Astrocyte of the hippocampus (primary cell): ENCODE measurements at places on chromosomes 16 and 17.

DNA sequence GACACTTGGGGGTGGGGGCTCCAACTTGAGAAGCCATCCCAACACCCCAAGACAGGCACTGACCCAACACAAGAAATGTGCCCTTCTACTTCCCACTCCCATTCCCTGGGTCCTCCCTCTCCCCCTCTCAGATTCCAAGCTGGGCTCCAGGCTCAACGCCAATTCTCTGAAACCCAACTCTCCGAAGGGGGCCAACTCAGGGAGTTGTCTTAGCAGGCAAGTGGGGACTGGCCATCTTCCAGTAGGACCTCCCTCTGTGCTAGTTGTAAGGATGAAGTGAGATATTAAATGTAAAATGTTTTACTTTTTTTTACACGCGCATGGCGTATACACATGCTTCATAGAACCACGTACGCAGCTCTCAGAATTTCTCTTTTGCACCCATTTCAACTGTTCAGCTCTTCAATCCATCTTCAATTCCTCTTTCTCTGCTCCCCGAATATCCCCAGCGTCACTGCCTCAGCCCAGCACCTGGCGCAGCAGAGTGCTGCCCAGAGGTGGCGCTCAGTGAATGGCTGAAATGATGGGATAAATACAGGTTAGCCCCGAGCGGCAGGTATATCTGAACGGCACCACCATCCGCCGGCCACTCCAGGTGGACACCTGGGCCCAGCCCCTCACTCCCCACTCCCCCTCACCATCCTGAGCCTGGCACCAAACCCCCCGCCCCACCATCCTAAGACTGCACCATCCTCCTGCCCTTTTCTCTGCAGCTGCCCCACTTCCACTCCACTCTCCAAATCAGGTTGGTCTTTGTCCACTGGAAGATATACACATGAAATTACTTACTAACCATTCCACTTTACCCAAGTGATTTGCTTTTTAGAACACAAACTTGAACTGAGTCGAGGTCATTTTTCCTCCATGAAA is 43.9 kb upstream of the TNRC6C start:
- DNase-seq = peak; percentile 42

DNA sequence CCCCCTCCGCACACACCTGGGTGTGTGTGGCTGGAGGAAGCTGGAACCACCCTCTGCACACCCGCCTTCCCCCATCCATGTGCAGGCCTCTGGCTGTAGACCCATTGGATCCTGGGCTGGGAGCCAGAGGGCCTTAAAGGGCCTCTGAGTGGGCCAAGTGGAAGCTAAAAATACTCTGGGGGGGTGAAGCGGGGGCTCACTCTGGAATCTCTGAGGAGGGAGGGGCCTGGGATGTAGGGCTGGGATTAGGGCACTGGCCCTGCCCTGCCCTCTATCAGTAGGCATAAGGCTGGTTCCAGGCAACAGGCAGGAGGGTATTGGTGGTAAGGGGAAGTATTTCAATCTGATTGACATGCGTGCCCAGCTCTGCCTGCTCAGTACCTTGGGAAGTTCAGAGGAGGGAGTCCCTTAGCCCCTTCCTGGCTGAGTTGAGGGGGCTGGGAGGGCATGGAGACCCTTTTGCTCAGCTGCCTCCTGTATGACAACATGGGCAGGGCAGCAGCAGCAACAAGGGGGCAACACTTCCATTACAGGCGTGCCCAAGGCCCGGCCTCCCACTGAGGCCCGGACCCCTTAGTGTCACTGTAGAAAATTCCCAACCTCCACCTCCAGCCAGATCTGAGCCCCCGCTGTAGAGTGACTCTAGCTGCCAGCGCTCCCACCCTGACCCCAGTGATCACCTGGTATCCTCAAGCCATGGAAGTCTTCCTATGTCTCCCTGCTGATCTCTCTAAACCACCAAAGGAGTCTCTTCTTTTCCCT is 5.2 kb downstream of the ITGA3 start:
- DNase-seq = peak; percentile 83

DNA sequence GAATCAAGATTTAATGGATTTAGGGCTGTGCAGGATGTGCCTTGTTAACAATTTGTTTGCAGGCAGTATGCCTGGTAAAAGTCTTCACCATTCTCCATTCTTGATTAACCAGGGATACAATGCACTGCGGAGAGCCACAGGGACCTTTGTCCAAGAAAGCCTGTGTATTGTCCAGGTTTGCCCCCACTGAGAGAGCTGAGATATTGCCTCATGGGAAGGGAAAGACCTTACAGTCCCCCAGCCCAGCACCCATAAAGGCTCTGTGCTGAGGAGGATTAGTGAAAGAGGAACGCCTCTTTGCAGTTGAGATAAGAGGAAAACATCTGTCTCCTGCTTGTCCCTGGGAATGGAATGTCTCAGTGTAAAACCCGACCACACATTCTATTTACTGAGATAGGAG is 2169.6 kb downstream of the TP53TG3F start:
- no peak for DNase-seq

- DNase-seq = no peak
Observed at GRCh38 chr16:79747688-79748087, 147.2 kb upstream of the MAF start.

DNA sequence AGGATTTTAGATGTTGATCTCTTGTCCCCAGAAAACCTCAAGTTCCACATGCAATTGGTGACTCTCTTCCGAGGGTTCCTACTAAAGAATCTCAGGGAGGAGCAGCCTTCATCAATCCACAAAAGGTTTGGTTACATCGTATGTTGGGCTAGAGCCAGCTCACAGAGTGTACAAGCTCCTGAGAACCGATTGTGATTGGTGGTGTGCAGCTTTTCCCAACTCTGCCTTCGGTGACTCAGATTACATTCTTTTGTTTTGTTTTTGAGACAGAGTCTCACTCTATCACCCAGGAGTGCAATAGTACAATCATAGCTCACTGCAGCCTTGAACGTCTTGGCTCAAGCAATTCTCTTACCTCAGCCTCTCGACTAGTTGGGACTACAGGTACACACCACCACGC is 172.4 kb downstream of the PMP22 start:
- DNase-seq = peak; percentile 17

DNA sequence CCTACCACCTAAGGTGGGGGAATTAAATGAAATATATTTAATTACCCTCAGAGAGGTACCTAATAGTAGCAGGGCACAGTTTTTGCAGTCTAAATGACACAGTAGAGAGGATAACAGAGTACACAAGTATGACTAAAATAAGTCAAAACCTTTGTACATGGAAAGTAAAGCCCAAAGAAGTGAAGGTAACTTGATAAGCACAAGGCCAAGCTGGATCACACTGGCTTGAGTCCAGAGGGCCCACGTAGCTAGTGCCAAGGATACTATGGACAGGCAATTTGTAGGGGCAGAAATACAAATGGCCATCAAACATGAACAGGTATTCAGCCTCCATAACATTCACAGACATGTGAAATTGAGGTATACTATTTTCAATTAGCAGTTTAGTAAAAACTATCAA is 7.6 kb downstream of the MYO18A start:
- no peak for DNase-seq

DNA sequence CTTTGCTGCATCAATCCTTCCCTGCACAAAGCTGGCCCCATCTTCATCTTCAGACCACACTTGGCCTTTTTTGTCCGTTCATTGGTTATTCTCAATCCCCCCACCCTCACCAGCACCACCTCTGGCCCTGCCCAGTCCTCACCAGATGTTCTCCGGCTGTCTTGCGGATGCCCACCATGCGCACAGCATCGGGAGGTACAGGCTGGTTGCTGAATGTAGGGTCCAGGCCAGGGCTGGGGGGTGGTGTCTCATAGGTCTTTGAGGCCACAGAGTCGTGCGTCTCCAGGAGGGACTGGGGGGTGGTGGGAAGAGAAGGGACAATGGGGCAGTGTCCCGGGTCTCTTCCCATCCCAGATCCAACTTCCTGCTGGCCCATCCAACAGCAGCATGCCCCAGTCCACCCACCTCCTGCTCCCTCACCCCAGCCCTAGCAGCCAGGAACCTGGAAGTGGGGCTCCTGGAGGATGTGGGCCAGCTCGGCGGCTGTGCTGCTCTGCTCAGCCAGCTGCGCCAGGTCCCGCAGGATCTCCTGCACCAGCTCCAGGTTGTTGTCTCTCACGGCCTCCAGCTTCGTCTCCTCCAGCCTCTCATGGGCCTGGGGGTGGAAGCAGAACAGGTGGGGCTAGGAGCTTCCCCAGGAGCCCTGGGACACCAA is 24.4 kb downstream of the MPP2 start:
- DNase-seq = no peak

- DNase-seq = no peak
Observed at GRCh38 chr17:55124730-55125360, 139.9 kb upstream of the HLF start.

- no peak for DNase-seq
Observed at GRCh38 chr17:74528491-74529199, 2.6 kb downstream of the CD300LB start.

- DNase-seq = no peak
Observed at GRCh38 chr17:57587193-57587969, 157.7 kb downstream of the CCDC182 start.

DNA sequence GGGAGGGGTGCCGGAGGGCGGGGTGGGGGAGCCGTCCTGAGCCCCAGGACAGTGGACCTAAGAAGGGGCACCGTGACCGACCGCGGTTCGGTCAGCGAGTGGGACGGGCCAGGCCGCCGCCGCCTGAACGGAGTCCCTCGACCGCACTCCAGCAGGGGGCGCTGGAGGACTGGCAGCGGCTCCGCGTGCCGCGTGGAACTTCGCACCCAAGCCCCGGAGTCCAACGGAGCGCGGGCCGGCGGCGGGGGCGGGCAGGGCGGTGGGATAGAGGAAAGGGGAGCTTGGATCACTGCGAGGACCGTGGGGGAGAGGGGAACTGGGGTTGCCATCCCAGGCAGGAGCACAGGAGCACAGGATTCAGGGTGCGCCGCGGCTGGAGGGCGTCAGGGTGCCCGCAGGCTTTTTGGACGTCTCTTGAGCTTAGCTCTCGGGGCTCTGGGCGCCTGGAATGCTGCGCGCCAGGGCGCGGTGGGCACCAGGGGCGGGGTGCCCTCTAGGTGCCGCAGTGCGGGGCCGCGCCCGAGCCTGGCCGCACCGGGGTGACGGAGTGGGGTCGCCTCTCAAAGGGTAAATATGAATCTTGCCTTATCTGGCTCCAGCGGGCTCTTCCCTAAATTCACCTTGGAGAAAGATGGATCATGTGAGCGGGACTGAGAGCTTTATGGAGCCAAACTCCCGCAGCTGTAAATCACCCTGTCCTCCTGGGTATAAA is 379 bp upstream of the OTOP2 start:
- peak; percentile 59 for DNase-seq

DNA sequence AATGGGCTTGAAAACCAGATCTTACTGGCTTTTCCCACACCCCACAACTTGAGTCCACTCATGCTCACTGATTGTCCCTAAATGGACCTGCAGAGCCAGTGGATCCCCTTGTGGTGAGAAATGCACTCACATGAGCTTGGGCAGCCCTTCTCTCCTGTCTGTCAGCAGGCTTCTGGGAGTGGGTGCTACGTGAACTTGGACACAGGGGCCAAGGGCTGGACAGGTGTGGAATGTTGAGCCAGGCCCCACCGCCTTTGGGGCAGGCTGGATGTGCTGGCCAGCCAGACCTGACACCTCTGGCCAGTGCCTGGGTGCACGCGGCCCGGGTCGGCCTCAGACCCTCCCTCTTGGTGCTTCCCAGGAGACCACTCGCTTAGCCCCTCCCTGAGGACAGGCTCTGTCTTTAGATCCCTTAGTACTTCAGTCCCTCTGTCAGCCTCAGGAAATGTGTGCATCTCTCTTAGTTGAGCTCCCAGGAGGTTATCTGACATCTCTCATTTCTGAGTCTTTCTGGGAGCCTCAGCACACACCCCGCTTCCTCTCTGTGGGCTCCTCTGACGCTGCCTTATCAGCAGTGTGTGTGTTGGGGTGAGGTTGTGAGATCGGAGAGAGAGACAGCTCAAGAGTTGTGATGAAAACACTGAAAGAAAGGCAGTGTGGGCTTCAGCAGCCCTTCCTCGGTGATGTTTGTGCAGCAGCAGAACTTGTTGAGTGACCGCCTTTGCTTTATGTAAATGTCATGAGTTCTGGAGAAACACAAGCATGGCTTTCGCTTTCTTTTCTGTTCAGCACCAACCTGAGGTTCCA is 117.0 kb downstream of the RAB11FIP4 start:
- DNase-seq = no peak

DNA sequence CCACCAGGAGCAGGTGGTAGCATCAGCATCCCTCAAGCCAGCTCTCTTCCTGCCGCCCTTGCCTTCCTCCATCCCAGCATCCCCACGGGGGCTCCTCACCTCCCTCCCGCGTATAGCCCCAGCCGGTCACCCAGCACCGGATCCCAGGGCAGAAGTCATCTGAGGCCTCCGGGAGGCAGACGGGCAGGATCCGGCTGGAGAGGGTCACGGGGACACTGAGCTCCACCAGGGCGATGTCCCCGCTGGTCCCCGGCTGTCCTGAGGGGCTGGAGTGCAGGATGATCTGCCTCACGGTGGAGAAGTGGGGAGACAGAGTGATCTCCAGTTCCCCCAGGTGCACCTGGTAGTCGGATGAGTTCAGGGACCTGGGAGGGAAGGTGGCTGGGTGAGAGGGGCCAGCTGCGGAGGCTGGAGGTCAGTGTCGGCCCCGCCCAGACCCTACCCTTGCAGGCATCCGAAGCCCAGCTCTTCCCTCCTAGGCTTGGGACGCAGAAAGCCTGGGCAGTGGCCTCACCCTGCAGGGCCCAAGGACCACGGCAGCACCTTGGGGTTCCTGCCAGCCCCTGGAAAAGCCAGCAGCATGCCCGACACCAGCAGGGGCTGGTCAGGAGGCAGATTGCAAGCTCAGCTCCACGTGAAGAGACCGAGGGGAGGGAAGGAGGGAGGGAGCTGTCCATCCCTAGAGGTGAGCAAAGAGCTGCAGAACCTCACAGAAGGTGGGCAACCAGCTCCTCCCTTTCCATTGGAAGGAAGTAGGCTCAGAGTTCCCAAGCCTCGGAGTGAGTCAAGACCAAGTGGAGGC is 2.3 kb downstream of the TPSG1 start:
- DNase-seq = no peak

DNA sequence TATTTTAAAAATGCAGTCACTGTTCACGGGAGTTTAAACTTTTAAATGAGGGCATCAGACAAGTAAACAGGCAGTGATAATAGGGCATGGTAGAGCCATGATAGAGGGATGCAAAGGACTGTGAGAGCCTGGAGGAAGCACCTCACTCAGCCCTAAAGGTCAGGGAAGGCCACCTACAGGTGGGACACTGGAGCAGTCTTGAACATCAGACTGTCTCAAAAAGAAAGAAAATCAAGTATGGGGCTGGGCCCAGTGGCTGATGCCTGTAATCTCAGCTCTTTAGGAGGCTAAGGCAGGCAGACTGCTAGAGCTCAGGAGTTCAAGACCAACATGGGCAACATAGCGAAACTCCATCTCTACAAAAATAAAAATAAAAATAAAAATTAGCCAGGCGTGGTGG is 31.0 kb upstream of the DHRS7B start:
- no peak for DNase-seq

GRCh38 chr16:2815299-2815771 is 1.7 kb upstream of the PRSS21 start:
- no peak for DNase-seq

GRCh38 chr17:69567130-69567529 is 152.6 kb downstream of the MAP2K6 start:
- DNase-seq = peak; percentile 46

GRCh38 chr17:80837711-80838110 is 153.9 kb upstream of the CHMP6 start:
- no peak for DNase-seq
